ENCODE measurements at places on chromosomes 7 and 10.

- DNase-seq, result no peak
These were observed 34.6 kb downstream of the RHEB start for GRCh38 chr7:151484971-151485707.

- DNase-seq, result no peak
These were observed 8.7 kb upstream of the MYL7 start for GRCh38 chr7:44149571-44150465.

DNA sequence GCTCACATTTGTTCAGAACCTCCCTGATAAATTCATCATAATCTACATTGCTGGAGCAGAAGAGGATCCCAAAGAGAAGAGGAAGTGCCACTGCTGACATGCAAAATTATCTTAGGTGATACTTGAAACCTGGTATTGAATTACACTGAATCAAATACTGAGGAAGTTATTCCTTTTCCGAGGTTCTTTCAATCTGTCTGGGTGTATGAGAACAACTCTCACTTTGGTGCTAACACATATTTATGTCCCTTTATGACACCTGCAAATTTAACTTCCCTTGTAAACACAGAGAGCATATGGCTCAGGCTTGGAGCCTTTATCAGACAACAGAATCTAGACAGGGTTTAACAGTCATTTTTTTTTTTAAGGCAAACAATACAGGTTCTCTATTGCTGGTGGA lies 131.4 kb downstream of the SRPK2 start:
- no peak for DNase-seq

DNA sequence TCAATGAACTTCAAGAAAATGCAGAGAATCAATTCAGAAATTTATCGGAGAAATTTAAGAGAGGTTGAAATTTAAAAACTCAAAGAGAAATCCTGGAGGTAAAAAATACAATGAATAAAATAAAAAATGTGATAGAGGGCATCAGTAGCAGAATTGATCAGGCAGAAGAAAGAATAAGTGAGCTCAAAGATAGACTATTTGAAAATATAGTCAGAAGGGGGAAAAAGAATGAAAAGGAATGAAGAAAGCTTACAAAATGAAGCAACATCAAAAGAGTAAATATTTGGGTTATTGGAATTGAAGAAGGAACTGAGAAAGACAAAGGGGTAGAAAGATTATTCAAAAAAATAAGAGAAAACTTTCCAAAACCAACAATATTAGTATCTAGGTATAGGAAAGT lies 291.4 kb downstream of the SH2D4B start:
- DNase-seq, result no peak

DNA sequence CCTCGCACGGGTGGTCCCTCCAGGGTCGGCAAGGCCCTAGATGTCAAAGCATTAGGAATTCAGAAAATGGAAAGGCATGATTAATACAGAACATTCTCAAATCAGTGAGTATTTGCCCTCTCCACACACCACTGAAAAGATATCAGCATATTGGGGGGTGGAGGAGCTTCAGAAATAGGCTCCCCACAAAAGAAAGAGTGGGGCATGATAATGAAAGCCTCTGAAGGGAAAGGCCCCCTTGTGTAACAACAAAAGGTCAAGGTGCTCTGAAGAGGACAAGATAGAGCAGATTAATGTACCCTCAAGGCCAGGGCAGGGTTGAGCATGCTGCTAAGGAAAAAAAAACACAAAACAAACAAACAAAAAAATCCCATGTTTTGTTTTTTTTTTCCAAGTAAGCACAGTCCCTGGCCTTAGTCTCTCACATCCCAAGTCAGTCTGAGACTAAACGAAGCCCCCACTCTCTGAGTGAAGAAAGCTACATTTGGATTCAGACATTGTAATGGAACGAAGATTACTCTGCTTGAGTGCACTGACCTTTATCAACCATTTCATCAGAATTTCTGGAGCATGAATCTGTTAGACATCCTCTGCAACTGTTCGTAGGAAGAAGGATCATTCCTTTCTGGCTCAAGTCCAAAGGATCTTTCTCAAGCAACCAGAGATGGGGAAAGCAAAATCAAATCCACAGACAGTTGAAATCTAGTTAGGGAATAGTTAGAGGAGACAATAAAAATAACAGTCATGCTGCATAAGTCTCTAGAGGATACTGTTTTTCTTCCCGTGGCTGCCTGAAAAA lies 27.4 kb upstream of the DGKI start:
- DNase-seq, result no peak

DNA sequence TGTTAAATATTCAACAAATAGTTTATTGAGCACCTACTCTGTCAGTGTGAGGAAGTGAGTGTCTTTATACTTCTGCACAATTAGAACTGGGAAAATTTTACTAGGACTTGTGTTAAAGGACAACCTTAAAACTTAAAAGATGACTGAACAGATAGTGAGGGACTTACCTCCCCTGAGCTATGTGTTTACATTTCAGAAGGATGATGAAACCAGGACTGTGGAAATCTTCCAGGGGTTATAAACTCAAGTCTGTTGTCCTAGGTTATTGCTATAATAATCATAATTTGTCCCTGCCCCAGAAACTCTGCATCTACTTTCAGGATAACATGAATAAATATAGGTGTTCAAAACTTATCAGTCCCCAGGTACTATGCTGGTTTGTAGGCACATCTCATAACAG lies 261.0 kb upstream of the MKLN1 start:
- no peak for DNase-seq

GRCh38 chr7:50397971-50398324 lies 52.2 kb downstream of the FIGNL1 start:
- no peak for DNase-seq

GRCh38 chr7:1945558-1945957 lies 275.5 kb downstream of the ELFN1 start:
- DNase-seq, result no peak

DNA sequence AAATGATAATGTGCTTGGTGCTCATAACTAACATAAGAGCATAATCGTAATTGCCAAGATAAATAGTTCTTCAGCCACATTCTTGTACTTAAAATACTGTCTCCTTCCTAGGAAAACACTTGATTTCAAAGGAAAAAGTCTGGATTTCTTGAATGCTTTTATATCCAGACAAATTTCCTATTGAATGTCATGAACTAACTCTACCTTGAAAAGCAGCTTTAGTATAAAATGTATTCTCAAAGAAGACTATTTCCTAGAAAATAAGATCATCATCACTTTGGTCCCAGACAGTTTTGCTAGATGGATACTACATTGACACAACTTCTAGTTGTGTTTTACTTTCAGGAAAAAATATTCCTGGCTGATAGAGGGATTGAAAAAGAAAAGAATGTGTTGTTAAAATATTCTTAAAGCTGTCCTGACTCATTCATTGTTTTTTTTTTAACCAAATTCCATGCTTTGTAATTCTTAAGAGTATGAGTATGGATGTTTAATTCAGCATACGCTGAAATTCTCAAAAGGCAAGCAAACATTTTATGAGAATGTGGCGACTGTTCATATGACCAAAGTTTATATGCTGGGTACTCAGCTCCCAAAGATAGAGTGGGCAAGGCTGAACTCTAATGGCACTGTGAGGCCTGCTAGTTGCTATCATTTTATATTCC lies 106.1 kb downstream of the PPP1R3A start:
- DNase-seq, result no peak

DNA sequence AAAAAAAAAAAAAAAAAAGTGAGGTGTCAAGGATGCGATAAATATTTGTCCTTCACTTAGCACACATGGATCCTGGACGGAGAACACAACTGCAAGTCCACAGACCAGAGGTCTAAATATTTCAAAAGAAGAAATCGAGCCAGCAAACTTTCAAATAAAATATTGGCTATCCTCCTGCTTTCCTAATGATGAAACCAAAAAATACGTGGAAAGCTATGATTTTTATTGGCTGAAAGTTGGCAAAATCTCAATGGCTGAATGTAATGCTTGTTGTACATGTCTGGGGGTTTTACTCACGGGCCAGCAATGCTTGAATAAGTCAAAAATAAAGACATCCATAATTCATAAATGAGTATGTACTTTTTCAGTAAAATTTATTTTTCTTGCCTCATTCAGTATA lies 19.0 kb upstream of the MGMT start:
- no peak for DNase-seq

GRCh38 chr7:111558991-111559390 lies 3.3 kb downstream of the IMMP2L start:
- no peak for DNase-seq
